Esophagus mucosa (tissue), 1 donor: ENCODE measurements at places on chromosomes 16 and 17. TPM values are rescaled to one million over a fixed set of nuclear protein-coding genes. Genes with fewer than 3 reads are reported as not detected.

CARD14 gene
- total RNA-seq: 23.8 TPM

KLHL10 gene
- 0.32 TPM for total RNA-seq

C16orf96 gene
- total RNA-seq: 0.04 TPM

KRTAP4-6 gene
- not detected for total RNA-seq

IL17C gene
- total RNA-seq: not detected

CIBAR2 gene
- not detected for total RNA-seq

NACA2 gene
- not detected for total RNA-seq

UMOD gene
- total RNA-seq: not detected

KRTAP2-2 gene
- total RNA-seq: not detected

LRRC36 gene
- total RNA-seq: not detected

TMEM238L gene
- 2.3 TPM for total RNA-seq

LPCAT2 gene
- total RNA-seq: 9.8 TPM
